CD4-positive, alpha-beta T cell (primary cell): ENCODE measurements at places on chromosomes 12 and 14.

GRCh38 chr14:54310151-54310850 lies 86.5 kb upstream of the CDKN3 start:
- no peak for DNase-seq

DNA sequence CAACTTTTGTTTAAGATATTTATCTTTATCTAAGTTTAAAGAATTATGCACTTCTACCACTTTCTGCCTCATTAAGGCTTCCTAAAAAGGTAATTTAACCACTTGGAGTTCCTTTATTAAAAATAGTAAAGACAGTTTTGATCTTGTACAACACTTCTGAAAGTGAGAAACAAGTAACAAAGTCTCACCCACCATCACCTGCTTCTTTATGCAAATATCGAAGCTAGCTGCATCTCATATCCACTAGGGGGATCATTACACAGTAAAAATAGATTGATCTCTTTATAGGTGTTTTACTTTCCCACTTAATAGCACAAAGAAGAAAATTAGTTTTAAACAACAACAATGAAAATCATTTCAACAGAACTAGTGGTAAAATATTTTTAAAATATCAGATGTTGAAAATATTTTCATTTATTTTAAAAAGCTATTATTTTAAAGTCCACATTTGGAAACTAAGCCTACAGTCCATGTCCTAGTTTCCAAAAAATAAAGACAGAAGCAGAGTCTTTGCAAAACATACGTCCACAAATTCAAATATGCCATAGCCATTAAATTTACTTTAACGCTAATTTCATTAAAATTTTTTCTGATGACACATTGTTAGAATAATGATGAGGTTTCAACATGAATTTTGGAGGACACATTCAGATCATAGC lies 160.0 kb upstream of the SOX5 start:
- DNase-seq: no peak

GRCh38 chr14:33972583-33973081 lies 21.8 kb upstream of the EGLN3 start:
- DNase-seq: no peak

DNA sequence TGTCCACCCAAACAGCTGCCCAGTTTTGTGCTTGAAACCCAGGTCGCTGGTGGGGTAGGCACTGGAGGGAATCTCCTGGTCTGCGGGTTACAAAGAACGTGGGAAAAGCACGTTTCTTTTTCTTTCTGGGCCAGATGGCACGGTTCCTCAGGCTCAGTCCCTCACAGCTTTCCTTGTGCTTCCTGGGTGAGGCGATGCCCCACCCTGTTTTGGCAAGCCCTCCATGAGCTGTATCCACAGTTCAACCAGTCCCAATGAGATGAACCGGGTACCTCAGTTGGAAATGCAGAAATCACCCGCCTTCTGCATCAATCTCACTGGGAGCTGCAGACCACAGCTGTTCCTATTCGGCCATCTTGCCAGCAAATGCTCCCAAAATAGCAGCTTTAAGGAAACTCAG lies 51.4 kb upstream of the TMTC2 start:
- no peak for DNase-seq

DNA sequence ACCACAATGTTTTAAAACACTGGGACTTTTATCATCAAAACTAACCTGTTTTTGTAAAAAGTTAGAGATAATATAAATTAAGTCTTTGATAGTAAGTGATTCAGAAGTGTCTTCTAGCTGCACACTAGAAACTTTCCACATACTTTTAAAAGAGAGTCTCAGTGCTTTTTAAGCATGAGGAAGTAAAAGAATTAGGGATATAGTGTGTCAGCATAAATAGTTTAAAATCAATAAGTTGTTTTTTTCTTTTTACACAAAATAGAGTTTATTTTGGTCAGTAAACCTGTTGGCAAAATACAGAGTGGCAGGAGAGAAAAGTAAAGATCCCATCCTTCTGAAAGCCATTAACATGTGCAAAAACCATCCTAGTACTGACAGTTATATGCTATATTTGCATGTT lies 1.7 kb downstream of the DNM1L start:
- no peak for DNase-seq

GRCh38 chr14:33979613-33980276 lies 28.9 kb upstream of the EGLN3 start:
- no peak for DNase-seq

DNA sequence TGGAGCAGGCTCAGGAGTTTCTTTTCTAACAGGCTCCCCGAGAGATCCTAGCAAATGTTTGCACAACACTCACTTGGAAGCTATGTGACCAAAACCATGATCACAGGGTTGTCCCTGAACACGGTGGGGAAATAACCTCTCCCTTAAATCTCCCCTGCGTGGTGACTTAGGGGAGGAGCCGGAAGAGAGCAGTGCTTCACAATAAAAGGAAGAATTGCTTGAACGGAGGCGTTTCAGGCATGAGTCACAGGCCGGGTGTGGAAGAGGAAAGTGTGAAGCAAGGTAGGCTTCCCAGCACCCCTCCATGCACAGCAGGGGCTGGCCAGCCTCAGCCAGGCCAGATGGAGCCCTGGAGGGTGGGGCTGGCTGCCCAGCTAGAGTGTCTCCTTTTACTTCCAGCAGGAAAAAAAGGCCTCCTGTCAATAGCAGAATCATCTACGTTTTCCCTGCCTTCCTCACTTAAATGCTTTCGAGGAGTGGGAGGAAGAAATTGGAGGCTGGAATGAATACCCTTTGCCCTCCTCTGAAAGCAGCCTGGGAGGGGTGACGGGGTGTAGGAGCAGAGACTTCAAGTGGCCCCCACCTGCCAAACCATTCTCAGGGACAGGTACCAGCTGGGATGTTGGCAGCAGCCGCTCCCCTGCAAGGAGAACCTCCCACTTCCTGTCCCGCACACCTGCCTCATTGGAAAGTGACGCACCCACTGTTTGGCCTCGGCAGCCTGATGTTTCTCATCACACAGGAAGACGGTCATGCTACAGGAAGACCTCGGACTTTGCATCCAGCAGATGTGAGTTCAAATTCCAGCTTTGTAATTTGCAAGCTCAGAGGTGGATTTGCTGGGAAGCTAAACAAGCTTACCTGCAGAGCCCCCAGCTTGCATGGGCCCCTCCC lies 30.1 kb upstream of the PPP2R5C start:
- peak; percentile 77 for DNase-seq

DNA sequence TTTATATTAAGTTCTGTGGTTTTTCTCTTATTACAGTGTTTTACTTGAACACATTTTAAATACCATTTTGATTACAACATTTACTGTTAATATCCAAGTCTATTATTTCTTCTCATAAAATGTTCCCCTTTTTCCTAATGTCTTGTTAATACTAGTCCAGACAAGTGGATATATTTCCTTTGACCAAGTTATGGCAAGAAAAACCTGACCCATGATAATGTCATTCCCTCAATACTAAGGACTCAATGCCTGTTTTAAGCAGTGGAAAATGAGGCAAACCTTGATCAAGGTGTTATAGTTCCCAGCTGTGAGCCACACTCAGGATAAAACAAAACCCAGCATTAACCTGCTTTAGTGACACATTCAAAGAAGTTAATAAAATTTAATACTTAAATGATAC lies 12.2 kb downstream of the TRMT5 start:
- no peak for DNase-seq

DNA sequence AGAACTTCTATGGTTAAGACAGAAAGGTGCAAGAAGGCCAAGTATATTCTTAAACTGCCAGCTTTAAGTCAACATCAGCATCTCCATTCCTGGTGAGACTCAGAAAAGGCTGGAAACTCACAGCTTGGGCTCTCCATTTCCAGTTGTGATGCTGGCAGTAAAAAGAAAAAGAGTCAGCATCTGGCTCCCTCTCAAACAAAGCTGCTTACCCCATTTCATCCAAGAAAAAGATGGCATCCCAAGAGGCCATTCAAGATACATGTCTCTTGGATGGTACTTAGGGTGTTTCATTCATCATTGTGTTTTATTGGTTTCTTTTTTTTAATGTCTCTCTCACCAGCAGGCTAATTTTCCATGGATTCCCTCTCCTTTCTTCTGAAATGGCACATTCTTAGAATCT lies 61.9 kb downstream of the DCAF5 start:
- DNase-seq: no peak

GRCh38 chr12:13198876-13199275 lies 2.4 kb downstream of the EMP1 start:
- no peak for DNase-seq

DNA sequence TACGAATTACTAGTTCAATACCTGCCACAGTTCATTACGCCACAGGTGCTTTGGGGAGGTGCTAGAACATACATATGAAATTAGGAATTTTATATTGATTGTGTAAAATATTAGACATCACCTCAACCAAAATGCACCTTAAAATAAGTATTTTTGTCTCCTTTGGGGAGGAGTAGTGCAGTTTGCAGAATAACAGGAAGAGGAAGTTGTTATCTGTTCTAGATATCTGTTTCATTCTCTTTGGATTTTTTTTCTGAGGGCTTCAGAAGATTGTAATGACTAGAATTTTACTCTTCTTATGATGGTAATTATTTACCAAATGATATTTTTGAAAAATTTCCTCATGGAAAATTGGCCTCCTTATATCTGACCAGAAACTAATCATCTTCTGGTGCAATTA lies 9.9 kb upstream of the GYS2 start:
- no peak for DNase-seq

- no peak for DNase-seq
These were observed 51.1 kb downstream of the MIS18BP1 start for GRCh38 chr14:45201905-45202304.

DNA sequence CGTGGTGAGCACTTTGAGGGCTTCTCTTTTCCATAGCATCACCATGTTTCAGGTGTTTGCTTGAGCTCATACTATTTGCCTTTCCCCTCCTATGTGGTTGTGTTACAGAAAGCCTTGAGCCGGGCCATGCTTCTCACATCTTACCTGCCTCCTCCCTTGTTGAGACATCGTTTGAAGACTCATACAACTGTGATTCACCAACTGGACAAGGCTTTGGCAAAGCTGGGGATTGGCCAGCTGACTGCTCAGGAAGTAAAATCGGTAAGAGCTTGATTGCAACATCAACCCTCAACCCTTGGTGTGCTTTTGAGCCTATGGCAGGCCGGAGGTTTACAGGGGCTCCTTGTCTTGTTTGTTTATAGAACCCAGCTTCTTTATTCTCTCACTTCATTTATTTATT lies 8.1 kb downstream of the LETMD1 start:
- DNase-seq: no peak

- DNase-seq: no peak
These were observed 25.6 kb downstream of the SINHCAF start for GRCh38 chr12:31300341-31300740.

DNA sequence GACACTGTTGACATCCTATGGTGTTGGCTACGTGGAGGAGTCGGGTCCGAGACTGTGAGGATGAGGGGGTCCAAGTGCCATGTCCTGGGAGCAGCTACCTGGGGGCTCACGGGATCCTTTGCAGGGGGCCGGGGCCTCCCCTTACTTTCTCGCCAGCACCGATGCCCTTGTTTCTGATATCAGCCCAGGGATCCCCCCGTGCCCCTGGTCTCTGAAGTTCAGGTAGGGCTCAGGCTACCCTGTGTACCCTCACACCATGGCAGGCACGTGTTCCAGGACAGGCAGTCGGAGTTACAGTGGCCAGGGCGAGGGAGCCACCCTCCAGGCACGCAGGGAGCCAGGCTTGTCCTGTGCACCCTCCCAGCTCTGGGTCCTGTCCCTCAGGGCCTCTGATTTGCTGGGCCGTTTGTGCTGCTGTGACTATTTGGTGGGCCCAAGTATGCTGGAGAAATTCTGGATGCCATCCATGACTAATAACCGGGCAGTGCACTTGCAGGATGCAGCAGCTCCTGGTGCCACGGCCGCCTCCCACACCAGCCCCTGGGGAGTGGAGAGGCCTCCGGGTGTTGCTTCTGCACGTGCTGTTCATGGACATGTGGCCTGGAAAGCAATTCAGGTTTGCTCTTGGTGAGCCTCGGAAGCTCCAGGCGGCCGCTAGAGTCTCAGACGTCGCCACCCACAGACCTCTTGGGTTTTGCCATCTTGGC lies 93.1 kb upstream of the SFSWAP start:
- DNase-seq: no peak

GRCh38 chr12:12776261-12776660 lies 9.2 kb upstream of the APOLD1 start:
- DNase-seq: no peak

- DNase-seq: no peak
These were observed 2.8 kb upstream of the MDGA2 start for GRCh38 chr14:47678157-47678556.

- DNase-seq: no peak
These were observed 3.8 kb downstream of the CBLN3 start for GRCh38 chr14:24425704-24426103.
